ENCODE measurements at places on chromosomes 1 and 21. TPM values are rescaled to one million over a fixed set of nuclear protein-coding genes. Genes with fewer than 3 reads are reported as not detected.

DNA sequence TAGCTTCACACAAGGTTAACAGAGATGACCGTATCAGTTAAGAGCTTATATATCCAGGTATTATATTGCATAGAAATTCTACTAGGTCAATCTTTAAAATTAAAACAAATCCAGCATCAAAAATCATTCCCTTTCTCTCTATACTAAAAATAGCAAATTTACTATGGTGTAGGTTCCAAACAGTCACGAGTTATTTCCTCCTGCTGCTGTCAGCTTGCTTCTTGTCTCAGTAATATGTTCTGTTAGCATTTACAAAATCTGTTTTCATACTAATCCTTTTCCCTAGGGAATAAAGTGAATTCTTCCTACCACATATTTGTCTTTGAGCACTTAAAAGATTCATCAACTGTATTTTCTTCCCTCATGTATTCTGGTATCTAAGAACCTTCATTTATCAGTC lies 2.5 kb downstream of the WDR26 start:
- no peak for DNase-seq

Gene NBPF6
- not detected for total RNA-seq

Gene SLC9C2
- 1.4 TPM for total RNA-seq

Gene TCHHL1
- not detected for total RNA-seq

Gene TINAGL1
- 39.2 TPM for total RNA-seq

Gene TRIM63
- total RNA-seq, result not detected

DNA sequence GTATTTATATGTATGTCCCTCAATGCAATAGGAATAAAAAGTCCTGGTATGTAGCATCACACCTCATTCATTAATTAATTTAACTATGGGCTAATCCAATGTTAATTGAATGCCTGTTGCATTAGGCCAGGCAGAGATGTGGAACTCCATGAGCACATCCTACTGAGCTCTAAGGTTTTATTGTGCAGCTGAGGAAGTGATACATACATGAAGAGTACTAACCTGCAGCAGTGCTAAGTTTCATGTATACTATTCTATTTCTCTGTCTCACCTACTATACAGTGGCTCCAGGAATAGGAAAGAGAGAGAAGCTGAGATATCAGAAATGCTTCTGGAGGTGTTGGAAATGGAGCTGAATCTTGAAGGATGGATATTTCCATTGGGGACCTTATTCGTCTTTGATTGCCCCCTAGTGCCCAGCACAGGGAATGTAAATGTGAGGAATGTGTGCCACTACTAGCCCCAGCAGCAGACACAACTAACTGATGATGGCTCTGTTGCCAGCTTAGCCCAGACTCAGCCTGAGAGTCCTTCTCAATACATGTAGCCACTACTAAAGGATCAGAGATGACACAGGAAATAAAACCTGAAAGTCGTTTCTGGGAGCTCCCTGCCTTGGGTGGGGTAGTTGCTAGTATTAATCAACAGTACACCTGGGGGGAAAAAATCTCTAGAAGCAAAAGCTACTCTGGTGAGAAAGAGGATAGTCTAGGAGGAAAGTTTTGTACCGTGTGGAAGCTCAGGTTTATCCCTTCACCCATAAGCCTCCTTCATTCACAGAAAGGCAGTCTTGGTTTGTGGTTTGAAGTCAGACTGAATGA lies 173.3 kb upstream of the FOXD3 start:
- DNase-seq, result no peak

Gene TRIM67
- 0.05 TPM for total RNA-seq

GRCh38 chr1:152741656-152742055 lies 16.2 kb upstream of the KPRP start:
- no peak for DNase-seq

DNA sequence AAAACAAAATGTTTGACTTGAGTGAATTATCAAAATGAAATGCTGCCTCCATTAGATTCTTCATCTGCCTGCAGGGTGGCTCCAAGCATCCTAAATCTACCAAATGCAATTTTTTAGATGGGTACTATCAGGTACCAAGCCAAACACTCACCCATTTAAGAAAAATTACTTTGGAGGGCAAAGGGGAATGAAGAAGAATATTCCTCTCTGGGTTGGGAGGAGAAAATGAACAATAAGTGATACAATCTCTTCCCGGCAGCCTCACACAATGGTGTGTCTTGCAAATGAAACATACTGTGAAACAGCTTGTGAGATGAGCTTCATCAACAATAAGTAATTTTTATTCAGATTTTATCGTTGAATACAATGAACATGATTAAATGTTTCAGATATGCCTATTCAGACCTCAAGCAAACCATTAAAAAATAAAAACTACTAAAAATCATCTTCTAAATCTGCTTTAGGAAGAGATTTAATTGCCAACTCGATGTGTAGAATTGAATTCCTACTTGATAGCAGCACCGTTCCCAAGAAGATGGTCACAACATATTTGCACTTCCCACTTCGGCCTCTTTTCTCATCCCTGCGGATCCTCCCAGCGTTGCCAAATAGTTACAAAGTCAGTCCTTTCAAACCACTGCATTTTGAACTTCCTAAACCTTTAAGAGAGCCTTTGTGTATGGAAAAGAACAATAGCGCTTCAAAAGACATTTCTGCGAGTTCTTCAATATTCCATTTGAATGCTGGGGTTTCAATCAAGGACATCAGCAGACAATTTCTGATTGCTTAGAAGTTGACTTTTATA lies 2.7 kb downstream of the DAB1 start:
- DNase-seq, result no peak

DNA sequence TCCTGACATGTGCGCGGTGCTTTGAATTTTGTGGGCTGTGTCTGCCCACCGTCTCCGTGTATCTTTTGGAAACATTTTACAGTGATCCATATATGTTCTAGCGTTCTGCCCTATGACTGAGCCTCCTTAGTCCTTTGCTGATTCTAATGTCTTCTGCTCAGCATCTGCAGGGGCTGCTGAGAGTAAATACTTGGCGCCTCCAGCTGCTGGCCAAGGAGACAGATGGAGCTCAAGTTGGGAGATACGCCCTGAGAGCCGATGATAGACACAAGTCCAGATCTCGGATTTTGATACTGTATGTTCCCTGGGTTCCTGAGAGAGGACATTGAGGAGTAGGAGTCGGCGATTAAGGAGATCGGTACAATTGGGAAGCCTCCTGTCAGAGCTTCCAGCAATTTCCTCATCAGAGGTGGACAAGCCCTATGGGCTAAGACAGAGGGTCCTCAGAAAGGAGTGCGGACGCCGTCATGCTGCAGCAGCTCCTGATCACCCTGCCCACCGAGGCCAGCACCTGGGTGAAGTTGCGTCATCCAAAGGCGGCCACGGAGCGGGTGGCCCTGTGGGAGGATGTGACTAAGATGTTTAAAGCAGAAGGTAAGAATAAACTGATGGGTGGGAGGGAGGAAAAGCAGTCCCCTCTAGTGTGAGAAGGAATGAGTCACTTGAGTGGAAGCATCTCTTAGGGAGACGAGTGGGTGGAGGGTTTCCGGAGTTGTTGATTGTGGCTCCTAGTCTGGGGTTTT lies 390 bp downstream of the ZFP69B start:
- DNase-seq, result no peak

DNA sequence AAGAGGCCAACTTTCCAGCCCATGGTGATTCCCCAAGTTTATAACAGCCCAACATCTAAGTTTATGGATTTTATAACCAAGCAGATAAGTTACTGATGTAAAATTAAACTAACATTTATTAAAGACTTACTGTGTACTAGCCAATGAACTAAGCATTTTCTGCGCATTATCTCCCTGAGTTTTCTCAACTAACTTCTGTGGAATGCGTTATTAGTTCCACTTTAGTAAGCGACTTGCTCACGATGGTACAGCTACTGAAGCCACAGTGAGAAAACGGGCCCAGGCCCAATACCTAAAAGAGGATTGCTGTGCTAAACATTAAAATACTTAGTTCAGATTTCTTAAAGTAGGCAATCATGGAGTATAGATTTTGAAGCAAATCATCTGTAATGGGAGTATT lies 61.0 kb downstream of the ZBTB18 start:
- no peak for DNase-seq
